ENCODE measurements at places on chromosomes 3 and 15.
A peak's percentile ranks its signal among the peaks of the same experiment; 100 is the strongest.

DNA sequence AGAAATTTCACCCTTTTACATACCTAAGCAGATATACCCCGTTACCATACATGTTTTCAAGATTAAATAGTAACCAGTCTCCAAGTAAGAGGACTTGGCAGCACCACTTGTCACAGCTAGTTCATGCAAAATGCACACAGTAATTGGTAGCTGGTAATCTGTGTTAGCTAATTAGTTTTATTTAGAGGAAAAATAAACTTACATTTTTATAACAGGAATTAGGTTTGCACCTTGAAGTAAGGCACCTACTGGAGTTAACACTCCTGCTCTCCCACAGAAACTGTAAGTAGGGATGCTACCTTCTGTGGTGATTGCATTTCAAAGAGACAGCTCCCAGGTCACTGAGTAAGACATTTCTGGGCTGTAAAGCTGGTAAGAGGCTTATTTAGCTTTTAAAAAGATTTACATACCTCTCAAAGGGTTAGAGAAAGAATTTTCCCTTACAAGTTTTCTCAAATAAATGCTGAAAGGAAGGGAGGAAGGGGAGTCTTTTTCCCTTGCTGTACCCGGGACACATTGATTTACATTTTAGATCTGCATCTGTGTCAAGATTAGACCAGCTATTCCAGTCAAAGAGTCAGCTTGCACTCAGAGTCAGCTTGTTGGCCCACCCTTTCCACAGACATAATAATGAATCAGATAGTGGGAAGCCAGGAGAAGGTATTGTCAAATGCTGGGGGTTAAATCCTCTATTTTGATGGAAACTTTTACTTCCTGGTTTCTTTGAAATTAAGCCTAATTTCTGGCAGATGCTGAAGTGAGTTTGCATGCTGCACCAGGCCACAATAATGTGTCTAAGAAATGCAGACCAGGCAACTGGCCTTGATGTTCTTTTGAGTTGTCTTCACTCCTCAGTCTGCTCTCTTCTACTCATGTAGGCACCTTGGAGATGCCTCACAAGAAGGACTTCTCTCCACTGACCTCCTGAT, 77.6 kb upstream of the CHD2 start:
- DNase-seq, result no peak

GRCh38 chr3:157420606-157421130, 16.0 kb upstream of the PTX3 start:
- DNase-seq, result no peak

DNA sequence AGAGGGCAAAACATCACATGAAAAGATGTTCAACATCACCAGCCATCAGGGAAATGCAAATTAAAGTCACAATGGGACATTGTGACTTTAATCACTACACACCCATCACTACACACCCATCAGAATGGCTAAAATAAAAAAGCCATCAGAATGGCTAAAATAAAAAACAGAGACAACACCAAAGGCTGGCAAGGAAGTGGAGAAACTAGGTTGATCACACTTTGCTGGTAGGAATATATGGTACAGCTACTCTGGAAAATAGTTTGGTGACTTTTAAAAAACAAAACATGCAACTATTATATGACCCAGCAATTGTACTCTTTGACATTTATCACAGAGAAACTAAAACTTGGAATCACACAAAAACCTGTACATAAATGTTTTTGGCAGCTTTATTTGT, 15.1 kb upstream of the ABHD5 start:
- DNase-seq, result no peak

DNA sequence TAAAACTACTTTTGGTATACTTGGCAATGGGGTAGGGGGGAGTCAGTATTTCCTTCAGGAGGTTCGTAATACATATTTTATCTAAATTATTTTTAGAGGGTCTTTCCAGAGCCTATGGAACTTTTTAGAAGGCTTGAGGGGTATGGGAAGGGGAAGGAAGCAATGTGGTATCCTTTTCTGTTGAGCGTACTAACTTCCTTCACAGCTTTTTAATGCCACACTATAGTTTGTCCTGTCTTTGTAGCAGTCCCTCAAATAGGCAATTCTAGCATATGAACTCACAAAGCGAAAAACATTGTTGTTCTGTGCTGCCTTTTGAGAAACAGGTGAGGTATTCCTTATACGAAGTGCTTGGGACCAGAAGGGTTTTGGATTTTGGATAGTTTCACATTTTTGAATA, 22.3 kb upstream of the P2RY13 start:
- DNase-seq, result no peak

DNA sequence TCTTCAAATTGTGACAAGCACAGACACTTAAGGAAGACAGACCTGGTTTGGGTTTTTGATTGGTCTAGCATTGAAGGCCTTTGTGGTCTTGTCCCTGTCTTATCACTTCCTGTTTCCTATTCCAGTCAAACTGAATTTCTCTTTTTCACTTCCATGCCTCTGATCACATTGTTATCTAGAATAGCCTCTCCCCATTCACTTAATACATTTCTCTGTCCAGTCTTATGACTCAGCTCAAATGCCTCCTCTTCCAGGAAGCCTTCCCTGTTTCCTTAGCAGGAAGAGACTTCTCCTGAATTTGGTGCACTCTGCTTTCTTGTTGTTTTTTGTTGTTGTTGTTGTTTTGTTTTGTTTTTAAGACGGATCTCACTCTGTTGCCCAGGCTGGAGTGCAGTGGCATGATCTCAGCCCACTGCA, 45.5 kb downstream of the LIMD1 start:
- DNase-seq, result no peak

- DNase-seq, result no peak
These were observed 17.0 kb upstream of the PPM1L start for GRCh38 chr3:160739079-160739478.

DNA sequence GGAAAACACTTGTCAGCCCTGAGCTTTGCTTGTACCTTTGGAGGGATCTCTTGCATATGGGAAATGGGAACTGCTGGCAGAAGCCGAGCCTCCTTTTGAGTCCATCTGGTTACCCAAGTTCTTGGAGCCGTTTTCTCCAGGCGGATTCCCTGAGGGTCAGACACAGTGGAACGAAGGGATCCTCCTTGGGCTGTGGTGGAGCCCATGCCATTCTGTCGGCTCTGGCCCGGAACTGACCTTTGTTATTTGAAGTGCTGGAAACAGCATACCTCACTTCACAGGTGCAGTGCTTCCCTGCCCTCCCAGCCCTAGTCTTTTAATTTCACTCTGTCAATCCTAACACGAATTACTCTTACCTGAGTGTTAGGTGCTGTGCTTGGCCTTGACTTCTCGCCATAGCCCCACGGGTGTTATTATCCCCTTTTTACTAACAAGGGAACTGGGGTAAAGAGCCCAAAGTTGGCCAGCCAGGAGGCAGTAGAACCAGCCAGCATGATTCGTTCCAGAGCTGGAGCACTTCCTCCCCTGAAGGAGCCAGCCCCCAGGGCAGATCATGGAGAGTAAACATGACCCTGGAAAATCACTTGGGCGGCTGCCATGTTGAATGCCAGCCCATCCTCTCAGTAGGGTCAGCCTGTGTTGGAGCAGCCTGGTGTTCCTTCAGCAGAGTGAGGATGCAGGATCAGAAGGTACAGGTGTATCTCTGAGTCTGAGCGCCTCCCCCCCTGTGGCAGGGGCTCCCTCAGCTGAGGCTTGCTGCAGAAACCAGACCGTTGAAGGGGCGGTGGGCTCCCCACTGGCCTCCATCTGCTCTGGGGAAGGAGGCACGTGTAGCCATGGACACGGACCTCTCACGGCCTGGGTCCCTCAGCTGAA, 143.2 kb downstream of the DNAJB8 start:
- no peak for DNase-seq

GRCh38 chr3:127673191-127674100, 694 bp downstream of the ABTB1 start:
- DNase-seq, result peak; percentile 32

GRCh38 chr3:53144446-53144845, 14.2 kb upstream of the RFT1 start:
- DNase-seq, result no peak

GRCh38 chr15:73518180-73518862, 75.4 kb downstream of the REC114 start:
- DNase-seq, result no peak

DNA sequence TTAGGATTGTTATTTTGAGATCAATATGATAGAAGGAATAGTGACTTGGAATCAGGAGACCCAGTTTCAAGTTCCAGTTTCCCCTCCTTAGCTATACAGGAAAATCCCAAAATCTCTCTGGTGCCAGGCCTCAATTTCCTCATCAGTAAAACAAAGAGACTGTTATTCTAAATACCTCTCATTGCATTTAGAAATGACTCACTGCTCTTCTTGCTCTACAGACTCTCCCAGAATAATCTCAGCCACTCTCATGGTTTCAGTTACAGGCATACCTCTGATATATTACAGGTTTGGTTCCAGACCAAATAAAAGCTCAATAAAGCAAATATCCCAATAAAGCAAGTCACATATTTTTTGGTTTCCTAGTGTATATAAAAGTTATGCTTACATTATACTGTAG, 28.3 kb downstream of the IMPG2 start:
- no peak for DNase-seq

DNA sequence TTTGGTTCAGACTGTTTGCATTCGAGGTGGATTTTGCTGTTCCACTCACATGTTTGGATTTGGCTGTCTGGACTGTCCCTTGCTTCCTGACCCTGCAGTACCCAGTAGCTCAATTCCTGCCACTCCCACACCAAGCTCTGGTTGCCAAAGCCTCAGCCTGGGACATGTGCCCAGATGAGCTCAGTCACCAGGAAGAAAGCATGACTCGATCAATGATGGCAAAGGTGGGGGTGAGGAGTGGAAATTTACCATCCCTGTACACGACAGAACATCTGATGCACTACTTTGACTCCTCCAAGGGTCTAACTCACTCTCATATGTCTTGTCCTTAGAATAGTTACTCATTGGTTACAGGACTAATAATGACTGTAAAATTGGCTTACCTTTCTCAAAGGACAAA, 45.2 kb downstream of the ZNF385D start:
- no peak for DNase-seq

GRCh38 chr3:129745253-129745652, 138.8 kb upstream of the PLXND1 start:
- no peak for DNase-seq

GRCh38 chr3:71099997-71100719, 483.4 kb downstream of the FOXP1 start:
- DNase-seq, result no peak

GRCh38 chr3:134237454-134238145, 13.1 kb downstream of the RYK start:
- DNase-seq, result no peak

DNA sequence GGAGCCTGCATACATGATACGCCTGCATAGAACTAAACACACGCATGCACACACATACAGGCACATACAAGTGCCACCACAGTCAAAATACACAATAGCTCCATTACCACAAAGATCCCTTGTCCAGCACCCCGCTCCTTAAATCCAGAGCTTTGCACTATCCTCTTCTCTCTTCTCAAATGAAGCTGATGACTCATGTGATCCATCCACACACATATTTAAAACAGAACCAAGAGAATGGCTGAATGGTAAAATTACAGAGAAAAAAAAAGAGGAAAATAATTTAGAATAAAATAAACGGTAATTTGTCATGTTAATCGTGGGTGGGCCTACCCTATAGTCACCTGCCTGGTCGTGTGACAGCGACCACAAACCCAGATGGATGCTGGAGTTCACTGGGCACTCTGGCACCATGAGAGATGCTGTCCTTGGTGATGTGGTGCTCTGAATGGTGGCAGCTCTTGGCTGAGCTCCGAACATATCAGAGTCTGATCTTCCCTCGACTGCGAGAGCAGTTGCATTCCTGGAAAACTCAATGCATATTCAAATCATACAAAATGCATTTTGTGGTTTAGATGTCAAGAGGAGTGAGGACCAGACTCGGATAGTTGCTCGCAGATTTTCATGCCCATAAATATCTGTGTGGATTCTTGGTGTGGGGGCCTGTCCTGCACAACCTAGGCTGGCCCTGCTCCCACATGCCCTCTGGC, 8.9 kb downstream of the IQSEC1 start:
- DNase-seq, result no peak

GRCh38 chr3:43254125-43254524, 32.2 kb upstream of the SNRK start:
- DNase-seq, result no peak

DNA sequence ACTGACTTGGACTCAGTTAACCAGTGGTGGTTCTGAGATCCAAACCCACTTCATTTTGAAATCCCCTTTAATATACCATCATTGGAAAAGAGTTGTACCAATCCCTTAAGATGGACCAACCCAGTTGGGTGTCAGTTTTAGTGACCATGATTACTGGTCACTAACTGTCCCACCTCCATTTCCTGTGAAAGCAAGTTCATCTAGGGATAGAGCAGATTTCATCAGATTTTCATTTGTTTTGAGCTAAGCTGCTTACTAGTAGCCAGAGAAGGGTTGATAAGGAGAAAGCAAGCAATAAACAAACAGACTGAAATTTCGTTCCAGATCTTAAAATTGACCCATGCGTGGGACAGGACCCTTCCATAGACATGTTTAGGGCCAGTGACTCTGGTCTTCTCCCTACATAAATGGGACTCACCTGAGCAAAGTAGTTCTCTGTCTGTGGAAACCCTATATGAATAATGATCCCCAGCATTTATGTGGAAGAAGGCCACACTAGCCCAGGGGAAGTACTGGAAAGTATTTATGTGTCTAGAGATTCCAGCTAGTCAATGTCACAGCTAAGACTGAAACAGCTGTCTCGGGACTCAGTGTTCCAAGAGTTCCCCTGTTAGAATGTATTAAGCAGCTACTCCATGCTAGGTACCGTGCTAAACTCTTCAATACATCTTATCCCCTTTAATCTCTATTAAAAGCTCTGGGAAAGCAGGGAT, 196.0 kb upstream of the BCL6 start:
- DNase-seq, result no peak

DNA sequence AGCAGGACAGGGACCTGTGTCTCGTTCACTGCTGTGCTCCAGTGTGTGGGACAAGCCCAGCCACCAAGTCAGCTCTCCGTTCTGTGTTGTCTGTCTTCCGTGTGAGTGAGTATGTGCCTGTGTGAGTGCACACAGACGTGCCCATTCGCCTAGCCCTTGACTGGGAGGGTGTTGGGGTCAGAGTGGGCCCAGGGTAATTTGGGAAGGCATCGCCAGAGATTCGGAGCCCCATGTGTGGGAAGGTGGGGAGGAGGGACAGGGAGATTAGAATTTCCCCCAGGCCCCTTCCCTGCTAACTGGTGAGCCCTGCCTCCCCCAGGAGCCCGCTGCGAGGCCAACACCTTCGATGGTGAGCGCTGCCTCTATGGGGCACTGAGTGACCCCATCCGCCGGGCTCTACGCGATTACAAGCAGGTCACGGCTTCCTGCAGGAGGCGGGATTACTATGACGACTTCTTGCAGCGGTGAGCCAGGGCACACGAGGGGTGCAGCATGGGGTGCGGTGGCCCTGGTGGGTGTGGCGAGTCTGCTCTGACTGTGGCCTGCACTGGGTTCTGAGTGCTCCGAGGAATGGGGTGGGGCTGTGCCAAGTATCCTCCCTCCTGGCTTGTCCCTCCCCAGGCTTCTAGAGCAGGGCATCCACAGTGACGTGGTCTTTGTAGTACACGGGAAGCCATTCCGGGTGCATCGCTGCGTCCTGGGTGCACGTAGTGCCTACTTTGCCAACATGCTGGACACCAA, 3.1 kb downstream of the ABTB1 start:
- DNase-seq, result no peak

Measured in activated naive CD4-positive, alpha-beta T cell (primary cell).